ENCODE measurements at places on chromosomes 1 and 21. TPM values are rescaled to one million over a fixed set of nuclear protein-coding genes. Genes with fewer than 3 reads are reported as not detected.

GJA9 gene
- total RNA-seq: not detected

ASCL5 gene
- 0.22 TPM for total RNA-seq

AGO3 gene
- total RNA-seq: 46.8 TPM

TMPRSS15 gene
- not detected for total RNA-seq

RAB7B gene
- total RNA-seq: 0.11 TPM

PCBP3 gene
- 25.6 TPM for total RNA-seq

PTGER3 gene
- total RNA-seq: 96.0 TPM

GSTM5 gene
- 0.13 TPM for total RNA-seq

AADACL4 gene
- total RNA-seq: 0.43 TPM

SPRR2G gene
- not detected for total RNA-seq

DENND4B gene
- total RNA-seq: 66.6 TPM

BTG2 gene
- total RNA-seq: 9.3 TPM

FCRL6 gene
- total RNA-seq: 0.15 TPM

ALG14 gene
- total RNA-seq: 6.4 TPM

MXRA8 gene
- 0.73 TPM for total RNA-seq

ASTN1 gene
- total RNA-seq: 0.41 TPM

C8B gene
- not detected for total RNA-seq

RGS16 gene
- 23.1 TPM for total RNA-seq

ANKRD35 gene
- total RNA-seq: not detected

MCOLN2 gene
- total RNA-seq: 0.98 TPM

C1orf105 gene
- not detected for total RNA-seq

S100A8 gene
- total RNA-seq: not detected

TRIM67 gene
- 0.06 TPM for total RNA-seq

RBM11 gene
- 319 TPM for total RNA-seq

CHIA gene
- not detected for total RNA-seq
